Stimulated activated naive CD8-positive, alpha-beta T cell treated with anti-CD3 and anti-CD28 coated beads, Interleukin-15, amount 100 ng/mL, for 72 hours (primary cell): ENCODE measurements at places on chromosomes 2 and 18.

- no peak for DNase-seq
Observed at GRCh38 chr2:146602856-146603255, 1242.0 kb upstream of the ACVR2A start.

GRCh38 chr2:240435948-240436682 lies 652 bp downstream of the GPC1 start:
- DNase-seq: no peak

DNA sequence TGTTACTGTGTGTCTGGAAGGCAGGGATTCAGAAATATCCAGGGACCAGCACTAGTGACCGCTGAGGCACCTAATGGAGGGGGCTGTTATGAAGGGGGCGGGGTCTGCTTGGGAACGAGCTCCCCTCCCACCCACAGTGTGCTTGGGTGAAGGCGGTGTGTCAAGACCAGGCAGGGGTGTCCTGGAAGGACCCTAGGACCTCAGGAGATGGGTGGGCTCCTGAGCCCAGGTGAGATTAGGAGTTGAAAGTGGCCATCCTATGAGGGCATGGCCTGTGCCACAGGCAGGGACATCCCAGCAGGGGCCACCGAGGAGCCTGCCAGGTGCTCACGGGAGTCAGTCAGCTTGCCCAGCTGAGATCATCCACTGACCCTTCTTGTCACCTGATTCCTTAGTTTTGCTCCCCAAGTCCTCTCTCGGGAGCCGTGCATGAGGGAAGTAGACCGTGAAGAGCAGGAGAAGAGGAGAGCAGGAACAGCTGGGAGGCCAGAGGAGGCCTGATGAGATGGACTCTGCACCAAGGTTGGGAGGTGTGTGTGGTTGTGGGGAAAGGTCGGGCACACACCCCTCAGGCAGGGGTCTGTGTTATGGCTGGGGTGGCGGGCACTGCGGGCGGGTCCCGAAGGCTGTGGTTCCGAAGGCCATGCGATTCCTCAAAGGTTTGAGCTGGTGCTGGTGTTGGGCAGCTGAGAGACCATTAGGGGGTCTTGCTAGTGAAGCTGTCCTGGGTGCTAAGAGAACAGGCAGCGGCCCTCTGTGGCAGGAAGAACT lies 180.9 kb upstream of the HS6ST1 start:
- no peak for DNase-seq

DNA sequence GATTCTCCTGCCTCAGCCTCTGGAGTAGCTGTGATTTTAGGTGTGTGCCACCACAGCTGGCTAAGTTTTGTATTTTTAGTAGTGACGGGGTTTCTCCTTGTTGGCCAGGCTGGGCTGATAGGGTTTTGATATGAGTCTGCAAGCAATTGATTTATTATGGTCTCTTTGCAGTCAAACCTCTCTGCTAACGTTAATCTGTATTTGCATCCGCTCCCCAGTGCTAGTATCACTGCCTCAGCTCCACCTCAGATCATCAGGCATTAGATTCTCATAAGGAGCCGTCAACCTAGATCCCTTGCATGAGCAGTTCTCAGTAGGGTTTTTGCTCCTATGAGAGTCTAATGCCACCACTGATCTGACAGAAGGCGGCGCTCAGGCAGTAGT lies 19.0 kb downstream of the HAT1 start:
- DNase-seq: no peak

- no peak for DNase-seq
Observed at GRCh38 chr2:127400897-127401756, 13.4 kb upstream of the MAP3K2 start.

DNA sequence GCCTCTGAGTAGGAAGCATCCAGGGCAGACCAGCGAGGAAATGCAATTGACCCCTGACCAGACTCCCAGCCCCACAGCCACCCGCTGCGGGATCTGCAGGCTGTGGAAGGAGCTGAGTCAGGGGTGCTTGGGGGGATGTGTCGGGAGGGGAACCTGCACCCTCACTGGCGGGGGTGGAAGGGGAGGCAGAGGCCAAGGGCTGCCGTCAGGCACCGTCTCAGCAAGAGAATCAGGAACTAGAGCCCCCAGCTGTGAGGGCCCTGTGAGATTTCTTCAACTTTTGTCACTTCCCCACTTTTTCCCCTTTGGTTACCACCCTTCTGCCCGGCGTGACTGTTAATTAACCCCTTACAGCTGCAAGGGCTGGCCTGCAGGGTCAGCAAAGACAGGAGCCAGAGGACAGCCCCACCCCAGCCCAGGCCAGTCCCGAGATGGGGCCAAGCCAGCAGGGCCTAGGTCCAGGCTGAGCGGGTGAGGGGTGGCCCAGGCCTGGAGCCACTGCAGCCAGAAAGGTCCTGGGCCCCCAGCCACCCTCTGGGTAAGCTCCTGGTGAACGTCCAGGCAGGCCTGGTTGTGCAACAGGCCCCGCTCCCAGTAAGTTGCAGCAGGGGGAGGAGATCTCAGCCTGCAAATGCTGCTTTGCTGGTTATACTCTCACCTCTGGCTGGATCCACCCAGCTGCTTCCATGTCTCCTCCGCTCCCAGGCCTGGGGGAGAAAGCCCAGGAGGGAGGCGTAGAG lies 147.0 kb upstream of the ID2 start:
- DNase-seq: no peak

GRCh38 chr2:434625-435024 lies 146.7 kb upstream of the ALKAL2 start:
- no peak for DNase-seq

DNA sequence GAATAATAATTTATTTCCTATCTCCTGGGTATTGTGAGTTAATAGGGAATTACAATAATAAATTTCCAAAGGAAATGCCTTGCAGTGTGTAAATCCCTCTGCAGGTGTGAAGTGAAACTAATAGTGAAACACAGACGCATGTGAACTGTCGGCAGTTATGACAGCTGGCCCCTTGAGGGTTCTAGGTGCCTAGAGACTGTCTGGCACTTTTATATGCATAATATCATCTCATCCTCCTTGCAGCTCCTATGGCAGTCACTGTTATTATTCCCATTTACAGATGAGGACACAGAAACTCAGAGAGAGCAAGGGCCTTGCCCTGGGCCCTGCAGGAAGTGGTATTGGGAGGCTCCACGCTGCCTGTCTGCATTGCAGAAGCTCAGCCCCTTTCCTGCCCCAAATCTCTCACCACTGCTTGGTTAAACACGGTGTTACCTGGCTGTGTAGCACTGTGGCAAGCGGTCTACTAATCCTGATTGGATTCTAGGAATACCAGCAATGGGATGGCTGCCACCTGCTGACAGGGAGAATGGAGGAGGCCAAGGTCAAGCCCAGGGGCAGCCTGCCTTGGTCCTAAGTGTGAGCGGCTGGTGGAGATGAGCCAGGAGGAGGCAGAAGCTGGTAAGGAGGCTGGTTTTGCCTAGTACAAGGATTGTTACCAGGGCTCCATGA lies 32.8 kb upstream of the ACKR3 start:
- DNase-seq: peak; percentile 46

- no peak for DNase-seq
Observed at GRCh38 chr2:170255137-170255536, 77.2 kb downstream of the MYO3B start.

- no peak for DNase-seq
Observed at GRCh38 chr2:233140978-233141377, 80.8 kb downstream of the INPP5D start.

DNA sequence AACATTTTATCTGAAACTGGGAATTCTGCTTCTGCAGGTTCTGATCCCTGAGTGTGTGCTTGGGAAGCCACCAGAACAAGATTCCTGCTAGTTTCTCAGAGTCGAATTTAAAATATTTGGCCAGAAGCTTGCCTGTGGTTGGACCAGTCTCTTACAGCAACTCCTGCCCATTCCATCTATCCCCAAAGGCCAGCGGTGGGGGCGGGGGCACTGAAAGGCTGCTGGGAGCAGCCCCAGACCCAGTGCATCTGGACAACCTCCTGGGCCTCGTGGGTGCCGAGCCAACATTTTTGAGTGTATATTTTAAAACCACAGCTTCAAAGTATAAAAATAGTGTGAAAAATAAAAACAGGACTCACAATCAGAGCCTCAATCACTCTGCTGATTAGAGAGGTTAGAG lies 38.6 kb upstream of the ZFP36L2 start:
- no peak for DNase-seq

DNA sequence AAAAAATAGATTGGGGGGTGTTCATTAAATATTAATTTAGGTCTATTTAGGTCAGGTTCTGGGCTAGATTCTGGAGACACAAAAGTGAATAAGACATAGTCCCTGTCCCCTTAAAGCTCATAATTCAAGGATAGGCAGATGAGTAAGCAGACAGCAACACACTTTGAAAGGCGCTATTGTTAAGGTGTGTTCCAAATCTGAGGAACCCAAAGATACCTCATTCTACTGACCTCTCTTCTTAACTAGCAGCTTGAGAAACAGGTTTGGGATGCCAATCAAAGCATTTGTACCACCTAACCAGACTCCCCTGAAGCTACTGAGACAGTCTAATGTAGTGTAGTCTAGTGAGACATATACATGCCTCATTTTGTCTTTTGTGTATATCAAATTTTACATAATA lies 34.8 kb downstream of the SEMA4F start:
- DNase-seq: no peak

DNA sequence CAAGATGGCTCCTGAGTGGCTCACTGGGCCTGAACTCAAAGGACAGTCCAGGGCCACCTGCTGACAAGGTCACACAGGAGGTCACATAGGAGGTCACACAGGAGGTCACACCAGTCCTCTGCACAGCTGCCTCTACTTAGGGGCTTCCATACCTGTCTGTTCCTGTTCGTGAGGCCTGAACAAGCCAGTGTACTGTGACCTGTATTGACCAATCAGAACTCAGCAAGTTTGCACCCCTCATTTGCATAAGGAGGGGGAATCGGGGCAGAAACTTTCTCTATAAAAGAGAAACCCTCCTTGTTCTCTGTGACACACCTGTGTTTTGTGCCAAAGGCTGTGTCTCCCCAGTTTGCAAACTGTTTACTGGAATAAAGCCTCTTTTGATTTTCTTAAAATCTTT lies 478.9 kb downstream of the EIPR1 start:
- no peak for DNase-seq

DNA sequence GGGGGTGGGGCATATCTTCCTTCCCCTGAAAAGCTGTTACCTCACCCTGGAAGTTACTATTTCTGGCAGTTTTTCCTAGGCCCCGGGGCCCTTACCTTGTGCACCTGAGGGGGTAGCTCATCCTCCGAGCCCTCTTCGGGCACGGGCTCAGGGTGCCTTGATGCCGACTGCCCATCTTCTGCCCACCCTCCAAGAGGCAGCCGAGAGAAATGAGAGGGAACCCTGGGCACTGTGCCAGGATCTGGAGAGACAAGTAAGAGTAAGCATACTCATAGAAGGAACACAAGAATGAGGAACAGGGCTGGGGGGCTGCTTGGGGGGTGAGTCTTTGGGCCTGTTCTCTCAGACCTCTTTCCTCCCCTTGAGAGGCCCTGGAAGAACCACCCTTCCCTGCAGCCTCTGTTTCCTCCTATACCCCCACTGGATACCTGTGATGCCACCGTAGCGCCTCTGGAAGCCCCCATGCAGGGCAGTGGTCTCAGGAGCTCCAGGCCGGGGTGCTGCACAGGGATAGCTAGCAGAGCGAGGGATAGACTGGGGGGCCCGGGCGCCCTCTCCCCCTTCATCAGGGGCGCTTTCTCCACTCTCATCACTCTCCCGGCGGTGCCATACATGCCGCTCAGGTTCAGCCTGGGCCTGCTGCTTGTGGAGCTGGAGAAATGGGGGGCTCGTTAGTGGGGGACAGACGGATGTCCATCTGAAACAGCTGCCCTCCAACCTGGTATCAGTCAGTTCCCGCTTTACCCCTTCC lies 2.1 kb upstream of the ABCB6 start:
- DNase-seq: no peak

DNA sequence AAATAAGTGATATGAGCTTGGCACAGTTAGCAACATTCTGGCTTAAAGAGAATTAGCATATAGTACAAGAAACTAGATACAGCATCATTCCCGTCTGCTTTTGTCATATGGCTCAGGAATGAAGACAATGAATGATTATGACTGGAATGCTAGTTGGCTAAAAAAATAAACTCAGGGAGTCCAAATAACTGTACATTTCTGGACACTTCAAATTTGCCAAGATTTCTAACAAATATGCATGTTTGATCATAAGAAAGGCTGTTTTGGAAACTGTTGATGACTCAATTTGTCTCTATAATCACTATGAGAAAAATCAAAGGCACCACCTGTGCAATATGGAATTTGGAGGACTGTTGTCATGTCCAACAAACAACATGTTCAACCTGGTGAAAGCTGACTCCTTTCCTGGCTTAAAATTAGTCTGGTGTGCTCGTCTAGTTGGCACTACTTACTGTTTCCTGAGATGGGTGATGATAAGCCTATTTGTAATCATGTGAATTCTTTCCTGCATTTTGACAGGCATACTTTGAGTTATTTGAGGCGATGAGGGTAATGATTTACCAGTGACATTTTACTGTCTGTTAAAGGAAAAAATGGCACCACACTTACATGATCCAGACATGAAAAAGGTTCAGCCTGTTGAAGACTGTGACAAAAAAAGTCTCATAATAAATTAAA lies 133.9 kb upstream of the CDH20 start:
- no peak for DNase-seq

GRCh38 chr2:102803041-102803896 lies 41.4 kb downstream of the TMEM182 start:
- DNase-seq: no peak

DNA sequence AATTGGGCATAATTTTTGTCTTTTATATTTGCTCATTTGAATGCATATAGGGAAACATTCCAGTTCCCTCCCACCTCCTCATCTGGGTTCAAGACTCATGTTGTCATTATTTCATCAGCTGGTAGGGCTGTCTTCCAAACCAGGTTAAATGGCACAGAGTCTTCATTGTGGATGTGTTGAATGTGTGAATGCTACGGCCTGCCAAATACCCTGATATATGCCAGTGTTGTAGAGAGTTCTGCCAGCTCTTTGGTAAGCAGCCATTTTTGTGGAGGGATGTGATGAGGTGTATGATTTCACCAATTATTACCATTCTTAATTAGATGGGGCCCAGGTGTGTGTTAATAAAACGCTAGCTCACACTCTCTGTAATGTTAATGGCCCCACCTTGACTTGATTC lies 121.7 kb downstream of the LYPD6B start:
- no peak for DNase-seq

- DNase-seq: no peak
Observed at GRCh38 chr18:8607776-8608742, 1.2 kb upstream of the RAB12 start.

DNA sequence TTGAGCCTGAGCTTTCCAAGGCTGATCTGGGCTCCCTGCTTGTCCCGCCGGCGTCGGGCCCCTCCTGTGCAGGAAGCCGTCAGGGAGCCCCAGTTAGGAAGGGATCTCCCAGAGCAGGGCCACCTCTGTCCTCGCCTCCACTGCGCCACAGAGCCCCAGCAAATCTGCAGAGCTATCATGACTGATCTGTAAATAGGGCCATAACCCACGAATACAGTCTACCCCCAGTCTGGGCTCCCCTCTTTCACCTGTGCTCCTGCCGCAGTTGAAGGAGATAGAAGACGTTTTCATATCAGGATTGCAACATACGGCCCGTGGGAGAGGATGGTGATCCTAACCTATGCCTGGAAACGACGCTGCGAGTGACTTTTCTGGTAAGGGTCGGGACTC lies 138.7 kb downstream of the PTGR3 start:
- DNase-seq: no peak

GRCh38 chr2:188787658-188788240 lies 186.4 kb upstream of the COL3A1 start:
- DNase-seq: no peak

GRCh38 chr2:98459496-98460175 lies 15.0 kb downstream of the INPP4A start:
- DNase-seq: no peak

GRCh38 chr2:96118698-96119388 lies 2.5 kb upstream of the ADRA2B start:
- no peak for DNase-seq
